ENCODE measurements at places on chromosomes 12 and 14.

DNA sequence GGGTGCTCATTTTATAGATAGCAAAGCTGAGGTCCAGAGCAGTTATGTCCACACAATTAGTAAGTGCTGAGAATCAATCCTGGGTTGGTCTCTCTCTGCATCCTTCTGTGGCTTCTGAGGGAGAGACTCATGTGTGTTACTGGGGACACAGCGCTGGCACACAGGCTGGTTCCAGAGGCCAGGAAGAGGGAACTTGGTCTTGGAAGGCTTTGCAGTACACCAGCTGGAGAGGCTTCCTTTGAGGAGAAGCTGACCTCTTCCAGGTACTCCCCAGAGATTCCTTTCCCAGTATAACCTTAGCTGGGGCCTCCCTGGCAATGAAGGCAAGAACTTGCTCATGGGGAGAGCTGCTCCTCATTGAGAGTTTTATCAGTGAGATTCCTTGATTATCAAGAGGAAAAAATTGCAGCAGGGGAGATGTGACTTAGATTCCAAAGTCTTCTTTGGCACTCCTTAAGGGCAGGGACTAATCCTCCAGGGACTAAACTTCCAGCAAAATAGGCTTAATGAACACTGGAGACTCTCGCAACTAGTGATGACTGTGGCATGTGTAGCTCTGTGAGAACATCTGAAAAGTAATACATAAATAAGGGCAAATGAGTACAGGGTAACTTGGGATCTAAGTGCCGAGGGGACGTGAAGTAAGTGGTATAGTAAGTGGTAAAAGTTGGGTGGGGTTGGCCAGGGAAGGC, 13.9 kb upstream of the KRT80 start:
- DNase-seq = no peak

GRCh38 chr14:55773312-55773711, 193.3 kb downstream of the KTN1 start:
- DNase-seq = no peak

- DNase-seq = no peak
Measured at GRCh38 chr14:61663312-61663979, 31.9 kb upstream of the HIF1A start.

- no peak for DNase-seq
Measured at GRCh38 chr12:109814600-109815150, 18.5 kb downstream of the TRPV4 start.

- DNase-seq = no peak
Measured at GRCh38 chr12:120361506-120362208, 7.3 kb downstream of the MSI1 start.

DNA sequence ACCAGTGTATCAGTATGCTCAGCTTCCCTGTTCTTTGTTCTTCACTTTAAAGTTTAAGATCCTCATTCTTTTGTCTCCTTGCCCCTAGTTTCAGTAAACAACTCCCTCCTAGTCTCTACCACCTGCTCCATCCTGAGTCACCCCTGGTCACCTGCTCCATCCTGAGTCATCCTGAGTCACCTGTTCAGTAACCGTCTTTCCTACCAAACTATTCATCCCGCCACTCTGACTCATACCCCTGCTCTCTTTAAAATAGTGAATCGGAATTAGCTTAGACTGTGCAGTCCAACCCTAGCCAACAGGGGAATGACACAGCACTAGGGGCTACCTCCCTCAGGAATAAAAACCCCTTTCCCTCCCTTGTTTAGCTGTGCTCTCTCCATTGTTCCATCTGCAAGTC, 888.1 kb upstream of the MDGA2 start:
- DNase-seq = no peak

DNA sequence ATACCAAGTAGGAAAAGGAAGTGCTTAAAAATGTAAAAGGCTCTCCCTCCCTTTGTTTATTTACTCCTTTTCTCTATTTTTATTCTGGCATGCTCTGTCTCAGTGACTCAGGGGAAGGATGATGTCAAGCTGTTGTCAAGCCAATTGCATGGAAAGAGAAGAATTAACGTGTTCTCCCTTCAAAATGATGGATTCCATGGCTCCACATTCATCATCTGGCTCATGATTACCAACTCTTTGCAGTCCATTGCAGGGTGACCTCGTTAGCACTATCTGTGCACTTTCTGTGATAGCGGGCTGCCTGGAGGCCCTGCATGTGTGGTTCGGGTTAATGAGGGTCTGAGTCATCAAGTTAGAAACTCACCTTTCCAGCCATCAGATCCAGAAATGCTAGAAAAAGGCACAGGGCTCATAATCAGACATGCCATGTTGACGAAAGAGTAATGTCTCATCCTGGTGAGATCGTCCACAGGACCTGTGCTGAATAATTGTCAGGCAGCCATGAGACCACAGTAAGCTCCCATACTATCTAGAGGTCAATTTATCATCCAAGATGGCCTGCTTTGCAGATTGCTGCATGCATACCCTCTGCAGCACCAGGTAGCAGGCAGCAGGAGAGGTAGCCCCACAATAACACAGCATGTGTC, 79.2 kb upstream of the BTG1 start:
- no peak for DNase-seq

DNA sequence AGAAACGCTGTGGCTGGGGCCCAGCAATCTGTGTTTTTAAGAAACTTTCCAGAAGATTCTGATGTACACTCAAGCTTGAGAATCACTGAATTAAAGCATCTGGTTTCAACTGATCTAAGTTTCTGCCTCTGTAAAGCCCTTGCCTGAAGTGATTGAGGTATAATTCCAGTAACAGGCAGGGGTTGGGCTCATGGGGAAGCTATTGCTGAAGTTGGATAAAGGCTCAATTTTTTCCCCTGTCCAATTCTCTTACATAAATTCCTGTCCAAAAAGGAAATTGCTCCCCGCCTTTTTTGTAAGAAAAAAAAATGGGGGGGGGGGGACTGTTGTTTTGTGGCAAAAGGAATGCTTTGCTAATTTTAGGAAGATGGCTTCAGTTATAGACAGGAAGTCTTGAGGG, 337.4 kb downstream of the NUAK1 start:
- no peak for DNase-seq

GRCh38 chr12:96807741-96808140, 99.3 kb upstream of the NEDD1 start:
- no peak for DNase-seq

DNA sequence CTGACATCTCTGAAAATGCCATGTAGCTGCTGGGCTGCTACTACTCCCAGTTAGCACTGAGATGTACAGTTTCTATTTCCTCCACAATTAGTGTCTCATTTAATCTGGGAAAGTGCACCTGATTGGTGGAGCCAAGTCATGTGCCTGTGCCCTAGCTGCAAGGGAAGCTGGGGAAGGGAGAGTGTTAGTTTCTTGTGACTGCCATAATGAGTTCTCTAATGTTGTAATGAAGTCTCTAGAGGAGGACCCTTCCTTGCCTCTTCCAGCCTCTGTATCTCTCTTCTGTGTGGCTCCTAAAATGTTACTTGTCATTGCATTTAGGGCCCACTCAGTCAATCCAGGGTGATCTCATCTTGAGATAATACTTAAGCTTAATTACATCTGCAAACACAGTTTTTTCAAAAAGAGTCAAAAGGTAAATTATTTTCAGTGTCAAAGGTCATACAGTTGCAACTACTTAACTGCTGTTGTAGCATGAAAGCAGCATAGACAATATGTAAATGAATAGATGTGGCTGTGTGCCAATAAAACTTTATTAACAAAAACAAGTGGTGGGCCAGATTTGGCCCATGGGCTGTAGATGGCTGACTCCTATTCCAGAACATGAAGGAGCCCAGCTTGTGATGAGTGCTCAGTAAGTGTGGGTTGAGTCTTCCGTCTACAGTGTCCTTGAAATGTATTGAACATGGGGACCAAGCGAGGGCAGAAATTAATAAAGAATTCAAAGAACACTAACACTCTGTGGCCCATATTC, 137.2 kb upstream of the MAP1LC3B2 start:
- no peak for DNase-seq

GRCh38 chr12:45613855-45614254, 115.7 kb upstream of the ARID2 start:
- DNase-seq = no peak

DNA sequence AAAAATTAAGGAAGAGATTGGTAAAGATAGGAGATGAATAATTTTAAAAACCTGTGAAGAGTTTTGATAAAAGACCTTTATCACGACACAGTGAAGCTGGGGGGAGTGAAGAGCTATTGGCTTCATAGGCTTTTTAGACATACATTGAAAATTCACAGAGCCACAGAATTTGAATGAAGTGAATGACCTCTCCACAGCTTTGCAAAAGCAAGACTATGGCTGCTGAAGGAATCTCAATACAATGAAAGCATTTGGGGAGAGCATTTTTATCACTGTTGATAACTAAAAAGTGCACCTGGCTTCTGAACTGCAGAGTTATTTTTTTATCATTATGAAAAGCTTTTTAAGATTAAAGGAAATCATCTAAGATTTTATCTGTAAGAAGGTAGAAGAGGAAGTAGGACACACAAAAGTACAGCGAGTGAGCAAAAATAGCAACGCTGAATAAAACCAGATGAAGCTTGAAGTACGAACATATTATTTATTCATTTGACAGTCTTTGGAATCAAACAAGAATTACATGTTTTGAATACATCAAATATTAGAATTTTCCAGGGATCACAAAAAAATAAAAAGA, 317.5 kb downstream of the KCNC2 start:
- no peak for DNase-seq

DNA sequence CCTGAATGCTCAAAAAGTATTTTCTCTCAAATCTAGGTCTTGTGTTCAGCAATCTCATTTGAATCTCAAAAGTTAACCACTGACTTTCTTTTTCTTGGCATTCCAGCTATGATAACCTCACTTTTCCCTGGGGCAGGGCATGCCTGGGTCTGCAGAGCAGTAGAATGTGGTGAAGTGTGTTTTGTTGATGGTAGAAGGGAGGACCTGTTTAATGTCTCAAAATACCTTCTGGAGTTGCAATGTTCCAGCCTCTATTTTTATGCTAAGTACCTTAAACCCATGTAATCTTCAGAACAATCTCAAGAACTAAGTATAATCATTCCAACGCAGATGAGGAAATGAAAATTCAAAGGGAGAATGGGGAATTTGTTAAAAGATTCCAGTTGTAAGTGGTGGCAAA, 82.1 kb upstream of the FUT8 start:
- no peak for DNase-seq

- DNase-seq = no peak
Measured at GRCh38 chr12:115957686-115958290, 319.7 kb downstream of the MED13L start.

DNA sequence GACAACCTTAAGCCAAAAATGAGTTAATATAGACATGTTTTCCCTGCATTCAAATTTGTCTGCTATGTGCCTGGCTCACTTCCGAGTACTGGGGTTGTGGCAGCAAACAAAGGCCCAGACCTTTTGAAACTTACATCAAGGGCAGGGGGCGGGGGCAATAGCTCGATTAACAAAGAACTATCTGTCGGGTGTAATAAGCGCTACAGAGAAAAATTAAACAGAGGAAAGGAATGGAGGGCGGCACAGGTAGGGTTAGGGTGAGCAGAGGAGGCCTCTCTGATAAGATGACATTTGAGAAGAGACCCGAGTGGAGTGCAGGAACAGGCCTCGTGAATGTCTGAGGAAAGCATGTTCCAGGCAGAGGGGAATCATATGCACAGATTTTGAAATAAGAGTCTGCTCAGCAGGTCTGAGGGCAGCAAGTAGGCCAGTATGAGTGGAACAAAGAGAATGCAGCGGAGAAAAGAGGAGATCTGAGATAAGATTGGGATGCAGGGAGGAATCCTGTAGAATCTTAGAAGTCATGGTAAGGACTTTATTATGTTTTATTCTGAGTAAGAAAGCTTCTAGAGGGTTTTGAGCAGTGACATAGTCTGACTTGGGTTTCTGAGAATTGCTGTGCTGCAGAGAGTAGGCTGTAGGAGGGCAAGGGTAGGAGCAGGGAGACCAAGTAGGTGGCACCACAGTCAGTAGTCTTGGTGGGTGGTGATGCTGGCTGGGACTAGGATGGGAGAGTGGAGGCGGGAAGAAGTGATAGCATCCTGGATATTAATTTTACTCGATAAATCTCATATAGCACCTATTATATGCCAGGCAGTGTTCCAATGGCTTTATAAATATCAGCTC, 52.6 kb downstream of the BICDL1 start:
- peak; percentile 11 for DNase-seq

- DNase-seq = peak; percentile 16
Measured at GRCh38 chr12:118103601-118104382, at the start of gene VSIG10. Gene VSIG10 (minus strand): TSS chr12:118104011. CDS start chr12:118103671, 340 bp downstream.

GRCh38 chr12:113880326-113880725, 85.8 kb downstream of the RBM19 start:
- no peak for DNase-seq

DNA sequence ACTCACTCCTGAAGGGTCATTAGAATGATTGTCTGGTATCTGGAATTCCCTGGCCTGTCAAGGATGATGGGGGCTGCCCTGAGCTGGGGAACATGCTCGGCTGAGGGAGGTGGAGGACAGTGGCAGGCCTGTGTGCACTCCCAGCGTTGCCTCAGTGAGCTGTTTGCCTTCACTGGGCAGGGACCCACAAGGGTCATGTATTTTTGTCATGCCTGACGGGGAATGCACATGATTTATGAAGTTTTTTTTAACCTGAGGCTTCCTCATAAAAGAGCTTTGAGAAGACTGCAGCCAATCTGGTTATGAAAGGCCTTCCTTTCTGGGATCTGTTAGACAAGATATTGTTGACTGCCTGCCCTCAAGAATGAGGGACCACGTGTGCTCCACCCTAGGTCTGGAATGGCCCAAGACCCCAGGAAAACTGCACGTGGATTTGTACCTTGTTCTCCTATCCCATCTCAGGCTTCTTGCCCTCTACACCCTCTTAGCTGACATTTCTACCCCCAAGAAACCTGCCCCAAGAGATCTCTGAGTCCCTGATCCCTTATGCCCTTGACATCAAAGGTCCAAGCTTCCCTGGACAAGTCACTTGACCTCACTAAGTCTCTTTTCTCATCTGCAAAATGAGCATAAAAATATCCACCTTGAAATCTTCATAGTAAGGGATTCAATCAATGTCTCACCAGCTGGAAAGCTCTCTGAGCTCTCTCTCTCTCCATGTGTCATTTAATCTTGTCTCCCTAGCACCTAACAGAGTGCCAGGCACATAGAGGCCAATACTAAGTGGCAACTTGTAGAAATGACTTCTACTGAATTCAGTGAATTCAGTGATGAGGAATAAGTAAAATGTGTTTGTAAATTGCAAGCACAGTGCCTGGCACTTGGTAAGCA, 24.5 kb upstream of the COL2A1 start:
- DNase-seq = no peak

GRCh38 chr14:62162998-62163589, 400.9 kb downstream of the SNAPC1 start:
- peak; percentile 1 for DNase-seq

- no peak for DNase-seq
Measured at GRCh38 chr14:105855246-105855892, 329.0 kb downstream of the TMEM121 start.
